ENCODE measurements at places on chromosomes 7 and 10.
A peak's percentile ranks its signal among the peaks of the same experiment; 100 is the strongest.

GRCh38 chr7:55280031-55280454 lies 85.1 kb upstream of the LANCL2 start:
- DNase-seq, result no peak

GRCh38 chr10:59240582-59241183 lies 64.2 kb downstream of the PHYHIPL start:
- no peak for DNase-seq

GRCh38 chr7:140281960-140282359 lies 105.2 kb upstream of the KDM7A start:
- DNase-seq, result no peak

GRCh38 chr7:139915268-139915863 lies 86.3 kb downstream of the TBXAS1 start:
- DNase-seq, result no peak

GRCh38 chr10:132305654-132306342 lies 2.0 kb downstream of the STK32C start:
- DNase-seq, result no peak

- DNase-seq, result no peak
Observed at GRCh38 chr10:94666391-94667102, 17.0 kb upstream of the CYP2C18 start.

- no peak for DNase-seq
Observed at GRCh38 chr7:5692112-5692844, 89.2 kb downstream of the RNF216 start.

DNA sequence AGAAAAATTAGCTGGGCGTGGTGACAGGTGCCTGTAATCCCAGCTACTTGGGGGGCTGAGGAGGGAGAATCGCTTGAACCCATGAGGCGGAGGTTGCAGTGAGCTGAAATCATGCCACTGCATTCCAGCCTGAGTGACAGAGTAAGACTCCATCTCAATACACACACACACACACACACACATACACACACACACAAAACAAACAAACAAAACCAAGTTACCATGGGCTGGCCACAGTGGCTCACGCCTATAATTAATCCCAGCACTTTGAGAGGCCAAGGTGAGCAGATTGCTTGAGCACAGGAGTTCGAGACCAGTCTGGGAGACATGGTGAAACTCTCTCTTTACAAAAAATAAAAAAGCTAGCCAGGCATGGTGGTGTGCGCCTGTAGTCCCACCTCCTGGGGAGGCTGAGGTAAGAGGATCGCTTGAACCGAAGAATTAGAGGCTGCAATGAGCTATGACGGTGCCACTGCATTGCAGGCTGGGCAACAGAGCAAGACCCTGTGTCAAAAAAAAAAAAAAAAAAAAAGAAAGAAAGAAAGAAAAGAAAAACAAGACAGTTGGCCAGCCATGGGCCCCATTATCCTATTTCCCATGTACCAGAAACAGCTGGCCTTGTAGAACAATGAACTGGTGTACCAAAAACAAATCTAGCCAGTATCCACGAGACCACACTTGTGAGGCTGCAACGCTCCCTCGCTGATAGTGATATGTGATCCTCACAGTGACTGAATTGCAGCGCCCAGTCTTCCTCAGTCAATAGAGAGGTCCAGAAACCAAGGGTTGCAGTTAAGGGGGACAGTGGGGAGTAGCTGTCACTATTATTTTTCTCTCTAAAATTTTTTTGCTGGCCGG lies 6.6 kb upstream of the AGFG2 start:
- DNase-seq, result no peak

DNA sequence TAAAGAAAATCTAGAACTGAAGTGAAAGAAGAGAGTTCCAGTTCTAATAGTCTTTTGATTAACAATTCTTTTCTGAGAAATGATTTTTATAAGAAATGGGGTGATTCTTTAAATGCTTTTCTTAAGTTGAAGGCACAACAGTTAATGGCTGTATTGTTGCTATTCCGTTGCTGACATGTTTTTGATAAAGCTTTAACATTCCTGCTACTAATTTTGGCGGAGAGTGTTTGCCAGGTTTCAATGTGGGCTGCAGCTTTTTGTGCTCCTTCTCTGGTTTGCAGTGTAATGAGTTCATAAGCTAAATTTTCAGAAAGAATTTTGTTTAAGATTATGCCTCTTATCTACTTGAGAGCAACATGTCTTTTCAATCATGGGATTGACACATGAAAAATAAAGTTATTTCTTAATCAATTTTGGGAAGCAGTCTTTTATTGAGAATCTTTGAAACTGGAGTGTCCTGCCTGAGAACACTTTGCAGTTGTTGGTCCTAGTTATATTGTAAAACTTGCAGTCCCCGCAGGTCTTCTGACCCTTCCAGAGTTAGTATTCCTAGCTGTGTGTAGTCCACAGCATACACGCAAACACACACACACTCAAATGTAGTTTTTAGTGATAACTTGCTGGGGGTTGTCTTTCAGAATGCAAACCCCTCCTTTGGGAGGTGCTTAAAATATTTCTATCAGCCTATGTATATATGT lies 56.7 kb downstream of the COL17A1 start:
- DNase-seq, result no peak

DNA sequence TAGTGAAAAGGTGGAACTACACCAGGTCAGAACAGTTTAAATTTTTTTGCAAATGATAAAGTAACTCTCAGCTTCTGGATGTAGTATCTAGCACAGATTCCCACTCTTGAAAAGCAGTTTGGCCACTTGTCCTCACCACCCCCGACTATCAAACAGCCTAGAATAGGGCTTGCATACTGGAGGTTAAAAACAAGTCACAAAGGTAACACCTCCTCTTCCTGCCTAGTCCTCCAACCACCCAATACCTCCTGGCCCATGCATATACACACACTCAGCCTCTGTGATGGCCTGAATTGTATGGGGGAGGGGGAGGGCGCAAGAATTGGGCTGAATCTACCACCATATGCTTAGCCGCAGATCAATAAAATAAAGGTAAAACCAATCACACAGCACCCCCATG lies 5.7 kb downstream of the SKAP2 start:
- no peak for DNase-seq

DNA sequence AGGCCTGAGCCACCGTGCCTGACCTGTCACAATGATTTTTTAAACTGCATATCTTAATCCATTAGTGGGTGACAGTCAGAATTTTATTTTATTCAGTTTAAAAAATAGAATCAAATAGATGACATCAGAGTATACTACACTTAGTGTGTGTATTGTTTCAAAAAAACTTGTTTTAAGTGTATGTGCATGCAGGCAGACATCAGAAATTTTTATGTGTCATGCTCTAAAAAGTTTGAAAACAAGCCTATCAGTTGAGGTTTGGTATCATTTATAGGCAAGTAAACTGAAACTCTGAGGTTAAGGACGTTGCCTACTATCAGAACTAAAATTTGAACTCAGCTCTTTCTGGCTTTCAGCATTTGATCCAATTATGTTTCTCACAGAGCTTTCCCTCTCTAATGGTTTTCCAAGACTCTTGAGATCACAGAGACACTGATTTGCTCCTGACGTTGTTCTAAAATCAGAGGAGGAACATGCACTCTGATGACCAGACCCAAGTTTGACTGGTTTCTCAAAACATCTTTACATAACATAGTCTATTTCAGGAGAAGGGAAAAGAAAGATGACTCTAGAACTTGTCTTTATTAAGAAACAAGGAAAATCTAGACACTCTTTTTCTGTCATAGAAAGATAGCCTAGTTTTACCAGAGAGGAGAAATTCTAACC lies 188.6 kb downstream of the AUTS2 start:
- no peak for DNase-seq

GRCh38 chr7:47104206-47104549 lies 477.7 kb downstream of the TNS3 start:
- DNase-seq, result no peak

GRCh38 chr10:122659126-122659525 lies 40.5 kb downstream of the C10orf120 start:
- DNase-seq, result no peak

DNA sequence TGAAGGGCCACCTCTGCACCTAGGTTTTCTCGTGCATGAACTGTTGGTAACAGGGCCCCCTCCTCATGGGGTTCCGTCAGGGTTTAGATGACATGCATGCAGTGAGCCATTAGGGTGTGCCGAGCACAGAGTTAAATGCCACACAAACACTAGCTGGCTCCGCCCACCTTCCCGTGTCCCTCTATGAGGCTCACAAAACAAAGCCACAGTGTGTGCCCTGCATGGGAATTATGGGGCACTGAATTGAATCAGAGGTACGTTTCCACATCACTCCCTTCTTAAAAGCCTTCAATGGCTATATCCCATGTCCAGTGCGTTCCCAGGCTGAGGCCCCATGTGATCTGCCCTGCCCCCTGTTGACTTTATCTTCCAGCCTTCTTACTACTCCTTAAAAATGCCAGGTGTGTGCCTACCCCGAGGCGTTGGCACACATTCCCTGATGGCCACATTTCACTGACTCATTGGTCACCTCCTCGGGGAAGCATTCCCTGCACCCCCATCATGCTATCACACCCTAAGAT lies 35.7 kb downstream of the GSDME start:
- DNase-seq, result no peak

DNA sequence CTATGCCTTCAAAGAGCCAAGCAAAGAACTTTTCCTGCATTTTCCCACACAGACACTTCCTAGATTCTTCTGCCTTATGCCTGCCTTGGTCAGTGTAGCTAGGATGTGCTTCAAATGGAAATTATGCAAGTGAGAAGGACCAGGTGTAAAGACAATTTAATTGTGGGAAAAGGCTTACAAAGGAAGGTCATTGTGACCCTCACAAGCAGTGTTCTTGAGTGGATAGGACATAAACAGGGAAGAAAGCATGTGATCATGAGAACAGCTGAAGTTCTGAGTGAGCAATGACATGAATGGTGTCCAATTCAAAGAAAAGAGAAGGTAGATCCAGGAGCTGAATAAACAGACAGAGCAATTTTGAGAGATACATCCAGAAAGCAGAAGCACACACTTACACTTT lies 1.3 kb upstream of the PIP start:
- DNase-seq, result no peak

DNA sequence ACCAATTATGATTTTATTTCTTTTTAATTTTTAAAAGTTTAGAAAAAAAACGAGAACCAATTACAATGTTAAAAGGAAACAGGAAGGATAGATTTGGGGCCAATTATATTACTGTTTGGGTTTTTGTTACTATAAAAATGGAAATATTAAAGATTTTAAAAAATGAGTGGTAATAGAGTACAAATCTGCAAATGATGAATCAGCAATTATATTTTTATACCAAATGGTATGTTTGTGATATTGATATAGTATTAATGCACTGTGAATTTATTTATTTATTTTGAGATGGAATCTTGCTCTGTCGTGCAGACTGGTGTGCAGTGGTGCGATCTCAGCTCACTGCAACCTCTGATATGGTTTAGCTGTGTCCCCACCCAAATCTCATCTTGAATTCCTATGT lies 11.5 kb upstream of the GARIN1A start:
- no peak for DNase-seq

GRCh38 chr10:113651021-113651420 lies 12.8 kb downstream of the NRAP start:
- no peak for DNase-seq

- DNase-seq, result no peak
Observed at GRCh38 chr10:3926258-3926657, 141.2 kb upstream of the KLF6 start.

DNA sequence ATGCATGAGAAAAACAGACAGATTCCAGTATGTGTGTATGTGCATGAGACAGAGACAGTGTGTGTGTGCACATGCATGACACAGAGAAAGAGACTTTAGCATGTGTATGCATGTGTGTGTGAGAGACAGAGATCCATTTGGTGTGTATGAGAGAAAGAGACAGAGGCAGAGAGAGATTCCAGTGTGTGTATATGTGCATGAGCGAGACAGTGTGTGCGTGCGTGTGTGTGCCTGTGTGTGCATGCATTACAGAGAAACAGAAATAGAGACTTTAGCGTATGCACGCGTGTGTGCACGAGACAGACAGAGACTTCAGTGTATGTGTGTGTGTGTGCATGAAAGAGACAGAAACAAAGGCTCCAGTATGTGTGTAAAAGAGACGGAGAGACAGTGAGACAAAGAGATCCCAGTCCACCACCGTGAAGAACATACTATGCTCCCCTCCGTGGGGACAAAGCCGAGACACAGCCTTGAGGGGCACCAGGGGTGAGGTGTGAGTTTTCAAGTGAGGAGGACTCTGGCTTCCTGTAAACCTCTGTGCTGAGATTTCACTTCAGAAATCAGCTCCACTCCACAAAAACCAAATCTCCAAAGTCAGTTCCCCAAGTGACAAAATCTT lies 188.9 kb downstream of the GRID1 start:
- no peak for DNase-seq

GRCh38 chr10:94125856-94126255 lies 132.1 kb downstream of the PLCE1 start:
- no peak for DNase-seq

DNA sequence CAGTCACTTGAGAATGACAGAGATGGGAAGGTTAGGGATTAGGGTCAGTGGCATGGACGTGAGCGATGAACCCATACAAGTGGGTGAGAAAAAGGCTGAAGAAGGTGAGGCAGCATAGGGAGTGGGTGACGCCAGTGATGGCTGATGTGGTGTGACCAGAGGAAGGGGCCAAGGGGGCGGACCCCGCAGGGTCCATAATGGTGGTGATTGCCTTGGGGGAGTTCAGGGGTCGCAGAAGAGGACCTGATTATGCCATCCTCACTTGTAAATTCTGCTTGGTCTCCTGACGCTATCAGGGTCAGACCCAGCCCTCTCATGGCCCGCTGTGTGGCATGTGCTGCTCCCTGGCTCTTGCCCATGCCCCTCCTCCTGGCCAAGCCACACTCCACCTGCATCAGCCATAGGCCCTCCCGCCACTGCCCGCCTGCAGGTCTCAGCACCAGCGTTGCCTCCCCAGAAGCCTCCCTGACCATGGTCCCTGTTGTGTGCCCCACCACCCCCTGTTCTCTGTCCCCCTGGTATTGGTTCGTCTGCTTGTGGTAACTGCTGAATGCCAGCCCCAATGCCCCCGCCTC lies 235.7 kb downstream of the EBF3 start:
- DNase-seq, result no peak

DNA sequence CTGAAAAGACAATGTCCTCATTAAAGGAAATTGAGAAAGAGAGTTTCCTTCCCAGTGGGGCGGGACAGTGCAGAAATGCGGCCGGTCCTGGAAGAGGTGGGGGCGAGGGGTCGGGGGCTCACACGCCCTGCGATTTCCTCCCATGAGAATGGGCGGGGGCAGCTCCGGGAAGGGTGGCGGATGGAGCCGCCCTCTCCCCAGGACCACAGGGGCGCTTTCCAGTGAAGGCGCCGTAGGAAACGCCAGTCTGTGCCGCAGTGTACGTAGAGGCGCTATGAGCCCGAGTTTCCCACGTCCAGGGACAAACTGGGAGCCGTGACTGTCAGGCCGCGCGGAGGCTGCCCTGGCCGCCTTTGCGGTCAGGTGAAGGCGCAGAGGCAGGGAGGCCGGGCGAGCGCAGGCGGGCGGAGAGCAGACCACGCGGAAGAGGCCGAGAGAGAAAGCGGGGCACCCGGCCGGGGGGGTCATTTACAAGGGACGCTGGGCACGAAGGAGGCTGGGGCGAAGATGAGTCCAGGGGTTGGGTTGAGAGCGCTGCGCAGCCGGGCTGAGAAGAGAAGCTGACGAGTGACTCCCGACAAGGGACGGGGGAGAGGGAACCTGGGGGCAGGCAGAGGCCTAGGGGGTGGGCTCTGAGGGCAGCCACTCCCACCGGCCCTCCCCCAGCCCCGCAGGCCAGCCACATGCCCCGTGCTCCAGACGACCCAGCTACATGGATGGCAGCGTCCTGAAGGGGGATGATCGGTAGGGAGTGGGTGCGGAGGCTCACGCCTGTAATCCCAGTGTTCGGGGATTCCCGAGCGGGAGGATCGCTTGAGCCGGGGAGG lies 45.0 kb downstream of the ALOX5 start:
- peak; percentile 53 for DNase-seq

Measured in anterior cingulate cortex (tissue), 58 donors.